Chondrocyte (in vitro differentiated cells): ENCODE measurements at places on chromosomes 16 and 17.

DNA sequence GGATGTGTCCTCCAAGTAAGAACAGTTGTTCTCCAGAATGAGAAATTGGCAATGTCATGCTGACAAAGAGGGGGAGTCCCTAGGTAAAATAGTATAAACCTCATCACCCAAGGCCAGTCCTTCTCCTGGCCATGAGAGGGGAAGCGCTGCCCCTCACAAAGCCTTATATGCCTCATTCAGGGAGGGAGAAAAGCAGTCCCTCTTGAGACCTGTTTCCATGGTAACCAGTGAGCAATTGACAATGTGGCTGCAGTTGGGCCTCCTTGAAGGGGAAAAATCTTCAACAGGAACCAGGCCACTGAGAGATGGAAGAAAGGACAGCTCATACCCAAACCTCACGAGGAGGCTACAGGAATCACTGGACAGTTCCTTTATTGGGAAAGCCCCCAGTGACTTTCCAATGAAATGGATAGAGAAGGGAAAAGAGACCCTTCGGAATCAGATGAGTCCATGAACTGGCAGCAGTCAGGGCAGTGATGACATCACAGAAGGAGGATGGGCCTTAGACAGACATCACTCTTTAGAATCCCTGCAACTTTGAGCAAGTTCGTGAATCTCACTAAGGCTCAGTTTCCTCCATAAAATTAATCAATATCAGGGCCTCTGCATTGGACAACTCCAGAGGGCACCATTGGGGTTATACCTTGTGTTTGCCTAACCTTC, 275.7 kb downstream of the TOX3 start:
- DNase-seq = no peak

- no peak for DNase-seq
These were observed 8.6 kb downstream of the WDR45B start for GRCh38 chr17:82639628-82640027.

GRCh38 chr17:35498448-35499178, 38.9 kb downstream of the SLFN12L start:
- no peak for DNase-seq

DNA sequence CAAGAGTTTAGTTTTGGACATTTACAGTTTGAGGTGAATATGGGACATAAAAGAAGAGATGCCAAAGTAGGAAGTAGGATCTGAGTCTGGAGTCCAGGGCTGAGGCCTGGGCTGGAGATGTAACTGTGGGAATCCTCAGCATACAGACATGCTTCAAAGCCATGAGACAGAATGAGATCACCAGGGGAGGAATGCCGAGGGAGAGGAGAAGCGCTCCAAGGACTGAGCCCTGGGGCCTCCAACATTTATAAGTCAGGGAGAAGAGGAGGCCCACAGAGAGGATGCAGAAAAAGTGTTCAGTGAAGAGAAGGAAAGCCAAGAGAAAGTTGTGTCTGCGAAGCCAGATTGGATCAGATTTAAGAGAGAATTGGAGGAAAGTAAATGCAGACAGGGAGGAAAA, 277.5 kb upstream of the MYOCD start:
- DNase-seq = no peak

- DNase-seq = no peak
These were observed 54.2 kb downstream of the PITPNM3 start for GRCh38 chr17:6502142-6502541.

DNA sequence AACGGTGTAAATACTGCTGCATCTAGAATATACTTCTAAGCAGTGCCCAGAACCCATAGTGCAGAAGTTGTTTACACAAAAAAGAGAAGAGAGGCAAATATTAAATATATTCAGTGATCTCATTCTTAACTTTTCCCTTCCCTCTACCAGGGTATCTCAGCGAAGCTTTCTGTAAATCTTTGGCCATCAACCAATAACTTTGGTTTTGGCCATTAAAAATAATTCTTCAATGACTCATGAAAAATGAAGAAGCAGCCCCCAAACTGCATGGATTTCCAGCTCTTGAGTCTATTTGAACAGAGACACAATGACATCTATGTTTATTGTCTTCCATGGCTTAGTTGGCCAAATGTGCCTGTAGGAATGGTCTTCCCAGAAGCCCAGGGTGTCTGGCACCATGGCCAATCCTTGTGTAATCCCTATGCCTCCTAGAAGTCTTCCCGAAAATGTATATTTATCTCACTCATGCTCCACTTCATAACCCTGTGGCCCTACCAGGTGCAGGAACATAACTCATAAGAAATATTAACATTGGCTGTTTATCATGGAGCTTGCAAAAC, 646.6 kb downstream of the TOX3 start:
- no peak for DNase-seq

GRCh38 chr16:71407731-71408130, 34.1 kb downstream of the TLE7 start:
- DNase-seq = no peak

- no peak for DNase-seq
These were observed 4.8 kb downstream of the LGALS3BP start for GRCh38 chr17:78974635-78975591.

DNA sequence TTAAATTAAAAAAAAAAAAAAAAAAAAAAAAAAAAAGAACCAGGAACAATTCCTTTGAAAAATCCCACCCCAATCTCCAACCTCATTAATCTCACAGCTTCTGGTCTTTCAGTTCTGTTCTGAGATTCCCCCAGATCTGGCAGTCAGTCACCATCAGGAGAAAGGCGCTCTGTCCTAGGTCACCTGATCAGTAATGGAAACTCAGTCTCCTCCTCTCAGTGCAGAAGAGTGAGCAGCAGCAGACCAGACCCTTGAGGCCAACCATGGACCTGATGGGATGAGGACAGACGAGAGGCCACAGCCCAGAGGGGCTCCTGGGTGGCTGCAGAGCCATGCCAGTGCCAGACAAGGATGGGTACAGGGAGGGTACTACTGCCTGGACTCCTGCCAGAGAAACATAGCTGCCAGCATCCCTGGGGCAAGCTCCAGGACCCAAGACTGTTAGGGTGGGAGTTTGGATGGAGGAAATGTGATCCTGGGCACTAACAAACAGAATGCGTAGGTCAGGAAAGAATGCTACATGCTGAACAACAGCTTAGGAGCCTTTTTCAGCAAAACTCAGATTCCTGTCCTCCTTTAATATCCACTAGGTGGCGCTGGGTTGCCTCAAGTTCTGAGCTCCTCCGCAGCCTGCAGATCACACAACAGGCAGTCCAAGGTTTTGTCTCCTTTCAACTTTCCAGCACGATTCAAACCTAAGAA, 28.7 kb downstream of the MPG start:
- DNase-seq = no peak

DNA sequence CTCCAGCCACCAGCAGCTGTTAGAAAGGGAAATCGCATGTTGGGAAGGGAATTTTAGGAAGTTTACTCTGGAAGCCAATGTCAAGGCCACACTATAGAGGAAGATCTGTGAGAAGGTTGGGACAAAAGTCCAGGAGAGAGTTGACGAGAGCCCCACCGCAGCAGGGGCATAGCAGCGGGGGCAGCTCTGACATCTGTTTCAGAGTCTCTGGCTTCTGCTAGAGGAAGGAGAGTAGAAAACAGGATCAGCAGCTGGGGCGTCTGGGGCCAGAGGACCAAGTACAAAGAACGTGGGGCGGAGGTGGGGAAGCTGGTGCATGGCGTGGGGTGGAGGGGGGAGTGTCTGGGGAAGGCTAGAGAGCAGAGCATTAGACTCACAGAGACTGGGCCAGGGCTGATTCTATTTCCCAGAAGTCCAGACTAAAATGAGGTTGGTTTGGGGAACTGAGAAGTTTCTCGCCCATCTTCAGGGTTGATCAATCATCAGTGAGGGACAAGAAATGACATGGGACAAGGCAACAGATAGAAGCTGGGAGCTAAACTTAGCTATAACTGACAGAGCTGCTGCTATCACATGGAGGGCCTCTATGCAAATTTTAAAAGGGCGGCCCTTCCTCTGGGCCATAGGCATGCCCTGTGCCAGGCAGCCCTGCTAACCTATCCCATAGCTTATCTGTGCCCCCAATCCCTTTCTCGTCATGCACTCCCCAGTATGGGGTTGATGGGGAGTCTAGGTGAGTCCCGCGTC, 1.2 kb downstream of the RABEP2 start:
- no peak for DNase-seq

GRCh38 chr16:86988920-86989696, 328.1 kb downstream of the C16orf95 start:
- peak; percentile 85 for DNase-seq

- no peak for DNase-seq
These were observed 15.9 kb upstream of the PECAM1 start for GRCh38 chr17:64406321-64407200.

DNA sequence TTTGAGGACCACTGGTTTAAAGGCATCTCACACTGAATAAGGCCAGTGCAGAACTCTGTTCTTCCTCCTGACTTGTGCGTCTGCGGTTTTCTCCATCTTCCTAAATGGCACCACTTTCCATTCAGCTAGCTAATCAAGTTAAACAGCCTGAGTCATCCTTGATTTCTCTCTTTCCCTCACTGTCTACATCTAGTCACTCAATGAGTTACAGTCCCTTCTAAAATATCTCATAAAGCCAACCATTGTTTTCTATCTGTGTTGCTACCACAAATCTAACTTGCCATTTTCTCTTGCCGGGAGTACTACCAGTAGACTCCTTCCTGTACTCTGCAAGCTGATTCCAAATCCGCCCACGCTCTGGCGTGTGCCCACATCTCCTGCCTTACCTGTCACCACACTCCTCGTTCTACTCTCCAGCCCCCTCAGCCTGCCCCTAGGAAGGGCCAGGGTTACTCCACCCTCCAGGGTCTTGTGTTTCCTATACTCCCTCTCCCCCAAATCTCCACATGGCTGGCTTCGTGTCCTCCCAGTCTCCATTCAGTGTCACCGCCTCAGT, 324.5 kb downstream of the SNX29 start:
- DNase-seq = no peak

- no peak for DNase-seq
These were observed at the start of gene GAS7 for GRCh38 chr17:10198509-10199249. TSS of gene GAS7 (minus strand) at chr17:10198606.

DNA sequence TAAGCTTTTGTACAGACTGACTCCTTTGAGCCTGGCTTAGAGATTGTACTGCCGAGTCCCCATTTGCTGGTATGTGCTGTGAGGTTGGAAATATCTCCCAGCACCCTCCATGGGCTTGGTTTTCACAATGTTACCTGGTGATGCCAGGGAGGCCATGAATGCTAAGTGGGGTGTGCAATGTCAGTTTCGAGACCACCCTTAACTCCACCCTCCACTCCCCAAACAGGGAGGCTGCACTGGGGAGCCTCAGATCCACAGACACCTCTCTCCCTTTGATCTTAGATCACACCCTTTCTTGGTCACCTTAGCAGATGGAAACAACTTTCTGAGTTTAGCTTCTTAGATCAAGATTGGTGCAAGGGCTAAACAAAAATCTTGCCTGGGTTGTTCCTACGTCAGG, 28.6 kb upstream of the PIK3R6 start:
- no peak for DNase-seq
